HS-5 (cell line): ENCODE measurements at places on chromosomes 12 and 14.

DNA sequence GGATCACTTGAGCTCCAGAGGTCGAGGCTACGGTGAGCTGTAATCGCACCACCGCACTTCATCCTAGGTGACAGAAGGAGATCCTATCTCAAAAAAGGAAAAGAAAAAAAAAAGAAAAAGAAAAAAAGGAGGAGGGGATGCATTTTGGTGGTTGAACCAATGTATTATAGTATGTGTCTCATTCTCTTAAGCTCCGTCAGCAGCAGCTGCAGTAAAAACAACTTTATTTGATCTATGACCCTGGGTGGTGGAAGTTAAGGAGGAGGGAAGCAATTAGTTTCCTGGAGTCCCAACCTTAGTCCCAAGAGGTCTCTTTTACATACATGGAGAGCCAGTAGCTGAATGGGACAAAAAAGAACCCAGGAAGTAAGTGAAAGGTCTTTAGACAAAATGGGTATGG is 26.8 kb upstream of the APOF start:
- DNase-seq: no peak

DNA sequence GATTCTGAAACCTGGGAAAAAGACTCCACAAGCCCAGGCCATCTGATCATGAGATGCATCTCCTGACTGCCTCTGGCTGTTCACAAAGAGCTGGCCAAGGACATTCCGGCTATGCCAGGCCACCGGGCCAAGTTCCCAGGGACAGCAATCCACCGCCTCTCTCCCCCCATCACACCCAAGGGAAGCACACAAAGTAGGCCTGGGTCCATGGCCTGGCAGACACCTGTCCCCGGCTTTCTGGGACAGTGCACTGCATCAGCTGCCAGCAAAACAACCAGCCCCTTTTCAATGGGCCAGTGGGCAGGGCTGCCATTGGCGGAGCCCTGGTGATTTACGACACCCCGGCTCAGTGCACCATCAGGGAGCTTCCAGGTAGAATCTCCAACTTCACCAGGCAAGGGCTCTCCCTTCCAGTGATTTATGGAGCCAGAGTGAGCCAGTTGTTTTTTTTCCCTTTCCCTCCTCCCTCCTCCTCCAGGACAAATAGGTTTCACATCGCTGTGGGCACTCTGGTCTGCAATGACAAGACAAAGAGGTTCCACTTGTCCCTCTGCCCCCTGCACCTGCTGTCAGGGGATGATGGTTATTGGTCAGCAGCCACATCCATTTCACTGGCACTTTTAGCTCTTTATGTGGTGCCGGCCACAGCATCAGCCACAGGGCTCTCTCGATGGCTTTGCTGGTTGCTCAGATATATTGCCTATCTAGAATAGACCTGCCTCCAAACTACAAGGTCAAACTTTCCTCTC is 149.6 kb downstream of the SLC38A6 start:
- DNase-seq: no peak

DNA sequence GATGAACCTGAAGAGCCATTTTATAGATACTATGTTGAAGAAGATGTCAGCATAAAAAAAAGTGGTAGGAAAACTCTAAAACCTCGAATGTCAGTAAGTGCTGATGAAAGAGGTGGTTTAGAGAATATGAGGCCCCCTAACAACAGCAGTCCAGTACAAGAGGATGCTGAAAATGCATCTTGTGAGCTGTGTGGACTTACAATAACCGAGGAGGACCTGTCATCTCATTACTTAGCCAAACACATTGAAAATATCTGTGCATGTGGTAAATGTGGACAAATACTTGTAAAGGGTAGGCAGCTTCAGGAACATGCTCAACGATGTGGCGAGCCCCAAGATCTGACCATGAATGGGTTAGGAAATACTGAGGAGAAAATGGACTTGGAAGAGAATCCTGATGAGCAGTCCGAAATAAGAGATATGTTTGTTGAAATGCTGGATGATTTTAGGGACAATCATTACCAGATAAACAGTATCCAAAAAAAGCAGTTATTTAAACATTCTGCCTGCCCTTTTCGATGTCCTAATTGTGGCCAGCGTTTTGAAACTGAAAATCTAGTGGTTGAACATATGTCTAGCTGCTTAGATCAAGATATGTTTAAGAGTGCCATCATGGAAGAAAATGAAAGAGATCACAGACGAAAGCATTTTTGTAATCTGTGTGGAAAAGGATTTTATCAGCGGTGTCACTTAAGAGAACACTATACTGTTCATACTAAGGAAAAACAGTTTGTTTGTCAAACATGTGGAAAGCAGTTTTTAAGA is 17.8 kb upstream of the HSPA2 start:
- DNase-seq: no peak

DNA sequence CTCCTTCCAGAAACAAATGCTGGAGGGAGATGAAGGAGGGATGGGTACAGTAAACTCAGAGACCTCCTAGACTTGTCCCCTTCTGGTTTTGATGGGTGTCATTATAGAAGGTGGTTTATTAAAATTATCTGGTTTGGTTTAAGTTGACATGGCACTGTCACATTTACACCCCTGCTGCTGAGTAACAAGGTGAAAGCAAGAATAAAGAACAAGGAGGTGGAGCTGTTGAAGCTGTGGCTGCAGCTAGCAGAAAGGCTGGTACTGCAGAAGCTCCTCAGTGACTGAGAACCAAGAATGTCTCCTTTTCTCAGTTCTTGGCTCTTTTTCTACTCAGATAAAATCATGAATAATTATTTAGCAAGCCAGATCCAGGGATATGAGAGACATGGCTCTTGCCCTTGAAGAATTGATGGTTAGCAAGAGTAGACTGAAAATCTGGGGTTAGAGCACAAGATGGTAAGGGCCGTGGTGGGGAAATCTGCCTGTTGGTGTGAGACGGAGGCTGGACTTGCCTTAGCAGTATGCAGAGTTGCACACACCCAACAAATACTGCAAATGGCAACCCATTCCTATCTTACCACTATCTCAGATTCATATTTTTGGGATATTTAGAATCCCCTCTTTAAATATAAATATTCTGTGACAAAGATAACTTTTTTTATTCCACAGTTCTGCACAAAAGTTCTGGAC is at the start of gene GZMH:
GZMH (minus strand) TSS at position 31 of the 690 bp plus-strand sequence. CDS start 72 bp downstream, outside the sequence.
- no peak for DNase-seq

DNA sequence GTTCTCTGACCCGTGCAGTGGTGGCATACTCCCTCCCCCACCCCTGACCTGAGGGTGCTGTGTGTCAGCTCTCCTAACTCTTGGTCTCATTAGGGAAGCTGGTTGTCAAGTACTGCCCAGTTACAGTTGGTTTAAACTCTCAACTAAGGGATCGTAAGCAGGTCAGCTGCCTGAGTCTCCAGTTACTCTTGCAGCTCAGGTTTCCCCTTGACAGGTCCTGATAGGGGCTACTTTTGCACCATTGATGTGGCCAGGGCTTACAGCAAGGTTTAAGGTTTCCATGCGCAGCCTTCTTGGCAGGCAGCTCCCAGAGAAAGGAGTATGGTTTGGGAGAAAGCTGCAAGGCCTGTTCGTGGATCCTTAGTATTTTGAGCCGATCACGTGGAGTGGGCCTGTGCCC is 74.5 kb downstream of the ETV6 start:
- DNase-seq: no peak

DNA sequence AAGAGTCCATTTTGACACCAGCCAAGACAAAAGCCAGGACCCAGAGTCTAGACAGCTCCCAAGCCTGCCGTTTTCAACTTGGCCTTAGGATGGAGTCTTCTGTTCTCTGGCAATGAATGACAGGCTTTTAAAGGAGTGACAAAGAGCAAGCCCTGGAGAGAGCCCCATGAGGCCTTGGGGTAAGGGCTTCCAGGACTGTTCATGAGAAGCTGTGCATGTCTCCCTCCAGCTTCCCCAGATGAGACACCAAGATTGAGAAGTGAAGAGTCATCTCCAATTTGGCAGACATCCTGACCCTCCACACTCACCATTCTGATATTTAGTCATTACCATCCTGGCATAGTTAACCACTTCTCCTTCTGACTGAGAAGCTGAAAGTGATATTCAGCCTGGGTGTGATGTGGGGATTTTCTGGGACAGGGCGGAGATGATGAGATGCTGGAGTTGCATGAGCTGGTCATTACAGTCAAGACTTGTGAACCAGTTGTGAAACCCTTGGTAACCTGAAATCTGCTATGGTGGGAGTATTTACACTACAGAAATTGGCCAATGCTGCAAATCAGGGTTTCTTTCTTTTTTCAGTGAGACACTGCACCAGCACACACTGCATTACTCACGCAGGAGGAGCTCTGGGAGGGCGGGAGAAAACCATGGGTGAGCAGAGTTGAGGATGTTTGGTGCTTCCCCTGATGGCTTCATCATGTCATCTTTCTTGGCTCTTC is 77.8 kb downstream of the VCPKMT start:
- peak; percentile 99 for DNase-seq

GRCh38 chr12:67193704-67194103 is 75.5 kb upstream of the CAND1 start:
- DNase-seq: peak; percentile 2

GRCh38 chr12:113222730-113223531 is 1.7 kb downstream of the TPCN1 start:
- DNase-seq: peak; percentile 51

- DNase-seq: no peak
These were observed 23.5 kb downstream of the DCAF5 start for GRCh38 chr14:69129264-69129880.

DNA sequence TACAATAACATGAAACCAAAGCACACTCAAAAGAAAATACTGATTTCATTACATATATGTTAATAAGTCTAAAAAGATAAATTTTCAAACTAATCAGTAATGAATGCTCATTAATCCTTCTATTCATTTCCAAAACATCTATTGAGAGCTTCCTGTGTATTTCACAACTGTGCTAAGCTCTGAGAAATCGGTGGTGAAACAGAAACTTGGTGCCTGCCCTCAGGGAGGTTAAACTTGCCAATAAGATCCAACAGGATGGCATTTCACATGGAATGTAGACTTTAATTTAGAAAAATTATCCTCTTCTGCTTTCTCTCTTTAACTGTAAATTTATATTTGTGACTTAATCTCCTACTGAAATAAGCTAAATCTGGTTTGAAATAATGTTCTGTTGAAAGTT is 70.9 kb upstream of the SLC38A4 start:
- no peak for DNase-seq

- DNase-seq: no peak
These were observed 14.7 kb downstream of the SLC4A8 start for GRCh38 chr12:51439330-51439729.
